ENCODE measurements at places on chromosomes 13 and 19. TPM values are rescaled to one million over a fixed set of nuclear protein-coding genes. Genes with fewer than 3 reads are reported as not detected.

RASL11A gene
- total RNA-seq = 29.8 TPM

OLFM2 gene
- not detected for total RNA-seq

COL5A3 gene
- 0.34 TPM for total RNA-seq

ZNF253 gene
- 4.2 TPM for total RNA-seq

VAV1 gene
- not detected for total RNA-seq

NKG7 gene
- not detected for total RNA-seq

MAP4K1 gene
- total RNA-seq = under 0.01 TPM

GRK1 gene
- not detected for total RNA-seq

THSD8 gene
- not detected for total RNA-seq

SIGLEC12 gene
- total RNA-seq = not detected

ACOD1 gene
- not detected for total RNA-seq

KLF1 gene
- not detected for total RNA-seq

ZNF563 gene
- 2.4 TPM for total RNA-seq

CYP4F3 gene
- total RNA-seq = not detected

TINCR gene
- total RNA-seq = not detected

ITM2B gene
- total RNA-seq = 83.4 TPM

RAB4B gene
- 32.6 TPM for total RNA-seq

NLRP11 gene
- not detected for total RNA-seq

PCDH20 gene
- total RNA-seq = not detected

SHISA2 gene
- total RNA-seq = 0.30 TPM

CCDC169 gene
- 3.7 TPM for total RNA-seq

ZFR2 gene
- total RNA-seq = not detected

Measured in bronchus fibroblast of lung (primary cell).